Type B pancreatic cell (in vitro differentiated cells): ENCODE measurements at places on chromosomes 5 and 9.

- no peak for DNase-seq
Measured at GRCh38 chr9:14731294-14731981, 8.9 kb upstream of the CER1 start.

DNA sequence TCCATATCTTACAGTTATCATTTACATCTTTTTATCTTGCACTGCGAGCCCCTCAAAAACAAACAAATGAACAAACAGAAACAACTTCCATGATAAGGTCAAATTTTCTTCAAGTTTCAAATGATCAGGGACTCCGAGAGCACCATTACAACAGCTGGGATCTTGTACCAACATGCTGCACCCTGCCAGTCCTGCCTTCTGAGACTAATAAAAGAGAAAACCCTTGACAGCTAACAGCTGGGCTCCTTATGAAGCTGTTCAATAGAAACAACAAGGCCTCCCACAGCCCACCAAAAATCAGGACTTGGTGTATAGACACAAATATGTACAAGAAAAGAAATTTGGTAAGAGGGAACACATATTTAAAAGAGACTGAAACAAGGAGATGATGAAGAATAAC, 985.3 kb upstream of the DMAC1 start:
- no peak for DNase-seq

DNA sequence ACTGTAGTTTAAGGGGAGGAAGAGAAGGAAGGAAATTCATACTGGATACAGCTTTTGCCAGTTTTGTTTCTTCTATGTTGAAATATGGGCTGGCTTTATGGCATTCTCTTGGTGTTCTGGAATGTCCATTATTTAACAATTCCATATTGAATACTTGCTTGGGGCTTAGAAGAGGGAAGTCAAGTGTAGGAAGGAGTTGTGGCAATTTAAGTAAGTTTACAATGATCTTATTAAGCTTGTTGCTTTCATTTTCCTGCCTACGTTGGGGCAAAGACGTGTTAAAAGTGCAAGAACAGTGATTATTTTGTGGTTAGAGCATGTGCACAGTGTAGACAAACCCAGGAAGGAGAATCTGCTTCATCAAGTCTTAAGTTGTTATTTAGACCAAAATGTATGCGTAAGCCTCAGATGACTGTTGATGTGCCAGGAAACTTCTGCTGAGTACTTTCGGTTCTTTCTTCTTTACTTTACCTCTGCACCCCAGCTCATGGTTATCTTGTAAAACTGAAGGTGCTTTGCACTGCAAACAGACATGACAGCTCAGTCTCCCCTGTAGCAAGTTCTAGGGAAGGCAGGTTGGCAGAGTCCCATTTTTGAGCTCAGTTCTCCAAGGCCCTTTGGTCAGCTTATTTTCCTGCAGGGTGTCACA, 75.8 kb downstream of the F2RL2 start:
- no peak for DNase-seq

GRCh38 chr9:111076519-111076918, 38.2 kb upstream of the LPAR1 start:
- DNase-seq = no peak

DNA sequence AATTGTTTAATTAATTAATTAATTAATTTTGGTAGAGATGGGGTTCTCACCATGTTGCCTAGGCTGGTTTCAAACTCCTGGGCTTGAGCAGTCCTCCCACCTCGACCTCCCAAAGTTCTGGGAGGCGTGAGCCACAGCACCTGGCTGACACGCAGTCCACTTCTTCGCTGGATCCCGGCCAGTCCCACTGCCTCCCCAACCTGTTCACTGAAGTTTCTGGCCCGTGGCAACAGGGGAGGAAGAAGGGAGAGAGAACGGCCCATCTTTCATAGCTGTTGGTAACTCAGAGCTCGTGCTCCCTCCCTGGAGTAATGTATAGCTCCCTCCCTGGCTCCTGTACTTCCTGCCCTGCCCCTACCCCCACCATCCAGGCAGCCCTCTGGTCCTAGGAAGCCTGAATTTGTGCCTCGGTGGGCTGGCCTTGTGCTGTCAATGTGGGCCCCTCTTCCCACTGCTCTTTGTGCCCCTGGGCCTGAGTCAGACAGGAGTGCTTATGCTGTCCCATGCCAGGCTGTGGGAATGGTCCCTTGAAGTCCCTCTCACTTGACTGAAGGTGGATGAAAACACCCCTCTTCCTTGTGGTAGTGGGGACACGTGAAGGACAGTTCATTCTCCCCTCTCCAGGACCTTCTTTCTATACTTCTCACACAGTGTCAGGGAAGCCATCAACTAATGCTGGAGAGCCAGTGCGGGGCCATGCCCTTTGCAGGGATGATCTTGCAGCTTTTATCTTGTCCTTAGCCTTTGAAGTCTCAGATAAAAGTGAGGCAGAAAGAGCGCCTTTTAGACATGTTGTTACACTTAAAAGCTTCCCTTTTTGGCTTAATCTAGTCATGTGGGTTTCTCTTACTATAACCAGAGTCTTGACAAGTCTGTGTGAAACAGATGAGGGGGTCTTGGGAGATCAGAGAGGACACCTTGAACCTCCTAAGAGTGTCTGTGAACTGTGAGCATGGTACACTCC, 38.1 kb downstream of the ANGPTL2 start:
- peak; percentile 36 for DNase-seq

- DNase-seq = no peak
Measured at GRCh38 chr5:139275956-139276355, 17.6 kb upstream of the MATR3 start.

GRCh38 chr5:178123094-178123965, 7.5 kb upstream of the RMND5B start:
- DNase-seq = no peak

DNA sequence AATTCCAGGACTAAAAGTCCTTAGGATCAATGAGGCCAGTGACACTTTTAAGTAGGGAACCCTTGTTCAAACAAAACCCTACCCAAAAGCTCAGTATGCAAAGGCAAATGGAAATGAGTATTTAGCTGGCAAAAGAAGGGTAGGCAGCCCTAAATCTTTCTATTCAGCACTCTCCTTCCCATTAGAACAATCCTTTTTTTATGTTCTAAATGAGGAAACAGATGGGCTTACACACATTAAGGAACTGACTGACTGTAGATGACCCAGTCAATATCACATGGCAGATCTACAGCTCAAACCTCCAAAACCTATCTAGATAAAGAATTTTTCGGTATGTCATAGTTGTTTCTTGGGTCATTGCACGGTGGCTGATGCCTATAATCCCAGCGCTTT, 7.2 kb downstream of the CSNK1A1 start:
- no peak for DNase-seq

- DNase-seq = no peak
Measured at GRCh38 chr9:89822996-89823395, 218.2 kb downstream of the GADD45G start.

DNA sequence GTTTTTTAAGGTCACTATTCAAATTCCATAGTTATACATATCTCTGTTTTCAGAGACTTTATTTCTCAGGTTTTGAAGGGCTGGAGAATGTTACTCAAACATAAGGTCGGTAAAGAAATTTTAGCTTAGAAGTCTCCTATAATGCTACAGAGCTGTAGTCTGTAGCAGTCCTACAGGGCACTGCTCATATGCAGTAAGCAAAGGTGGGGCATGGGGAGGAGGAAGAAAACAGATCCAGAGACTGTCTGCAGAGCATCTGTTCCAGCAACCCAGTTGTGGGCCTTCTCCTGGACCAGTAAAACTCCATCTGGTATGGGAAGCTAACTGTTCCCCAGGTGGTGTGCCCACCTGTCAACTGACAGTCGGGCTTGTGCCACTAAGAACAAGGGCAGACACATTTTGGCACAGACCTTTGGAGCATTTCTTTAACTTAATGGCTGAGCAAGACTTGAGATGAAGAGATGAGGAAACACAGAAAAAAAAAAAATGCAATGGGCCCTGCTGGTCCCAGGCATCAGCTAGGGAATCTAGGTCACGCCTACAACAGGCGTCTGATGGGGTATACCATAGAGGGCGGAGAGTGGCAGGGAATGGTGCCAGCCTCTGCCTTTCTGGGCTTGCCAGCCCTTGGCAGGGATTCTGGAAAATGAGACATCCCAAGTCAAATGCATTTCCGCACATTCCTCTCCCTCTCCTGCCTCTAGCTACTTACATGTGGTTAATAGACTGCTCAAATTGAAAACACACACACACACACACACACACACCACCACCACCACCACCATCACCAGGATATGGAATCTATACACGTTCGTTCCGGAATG, 218.9 kb downstream of the ARL15 start:
- DNase-seq = no peak

GRCh38 chr9:132327537-132327936, 27.2 kb downstream of the SETX start:
- no peak for DNase-seq
